Stimulated activated CD8-positive, alpha-beta memory T cell treated with anti-CD3 and anti-CD28 coated beads, Interleukin-7, amount 100 ng/mL, for 4 hours (primary cell): ENCODE measurements at places on chromosomes 3 and 15.

DNA sequence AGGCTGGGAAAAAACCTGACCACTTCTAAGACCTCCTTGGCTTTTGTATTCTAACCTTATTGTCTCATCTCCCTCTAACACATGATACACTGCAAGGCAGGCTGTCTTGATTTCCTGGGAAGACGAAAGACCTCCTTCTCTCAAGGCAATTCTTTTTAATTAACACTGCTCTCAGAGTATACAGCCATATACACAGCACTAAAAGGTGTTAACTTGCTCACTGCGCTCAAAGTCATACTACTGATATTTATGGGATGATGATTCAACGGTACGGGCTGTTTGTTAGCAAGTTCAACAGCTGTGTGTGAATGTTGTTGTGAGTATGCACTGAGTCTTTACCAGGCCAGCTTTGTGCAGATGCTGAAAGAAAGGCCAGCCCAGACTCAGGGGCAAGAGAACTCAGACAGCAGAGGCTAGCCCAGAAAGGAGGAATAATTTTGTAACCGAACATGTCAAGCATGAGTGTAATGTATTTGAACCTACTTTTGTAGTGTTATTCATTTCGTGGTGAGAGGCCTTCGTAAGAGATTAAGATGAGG, 229.9 kb downstream of the IL5RA start:
- no peak for DNase-seq

DNA sequence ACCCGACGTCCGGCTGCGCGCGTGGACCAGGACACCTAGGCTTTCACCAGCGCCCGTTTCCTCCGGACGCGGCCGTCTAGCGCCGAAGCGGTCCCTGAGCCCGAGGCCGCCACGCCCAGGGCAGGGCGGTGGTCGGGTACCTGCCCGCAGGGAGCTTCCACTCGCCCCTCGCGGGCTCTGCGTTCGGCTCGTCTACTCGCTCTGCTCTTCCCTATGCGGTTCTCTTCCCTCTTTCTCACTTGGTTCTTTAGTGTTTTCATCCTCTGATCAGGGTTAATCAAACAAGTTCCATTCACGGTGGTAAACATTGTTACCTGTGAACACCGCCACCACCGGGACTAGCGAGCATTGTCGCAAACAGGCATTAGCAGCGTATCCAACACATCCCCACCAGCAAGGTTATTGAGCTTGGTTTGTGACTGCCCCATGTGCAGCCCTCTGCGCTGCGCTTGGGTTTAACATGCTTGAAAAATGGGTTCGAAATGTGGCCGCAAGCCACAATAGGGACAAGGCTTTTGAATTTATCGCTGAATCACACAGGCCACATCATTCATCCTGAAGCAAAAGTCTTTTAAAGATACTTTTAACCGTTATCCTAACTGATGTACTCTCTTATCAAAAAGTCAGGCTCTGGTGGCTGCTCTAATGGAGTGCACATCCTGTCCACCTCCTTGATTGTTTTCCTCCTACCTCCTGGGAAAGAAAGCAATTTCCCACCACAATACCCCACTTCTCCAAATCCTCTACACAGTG, 843 bp upstream of the CD47 start:
- no peak for DNase-seq

- DNase-seq, result no peak
Measured at GRCh38 chr15:43187544-43188155, 2.4 kb downstream of the CCNDBP1 start.

- DNase-seq, result no peak
Measured at GRCh38 chr3:197234947-197235914, 63.2 kb downstream of the DLG1 start.

DNA sequence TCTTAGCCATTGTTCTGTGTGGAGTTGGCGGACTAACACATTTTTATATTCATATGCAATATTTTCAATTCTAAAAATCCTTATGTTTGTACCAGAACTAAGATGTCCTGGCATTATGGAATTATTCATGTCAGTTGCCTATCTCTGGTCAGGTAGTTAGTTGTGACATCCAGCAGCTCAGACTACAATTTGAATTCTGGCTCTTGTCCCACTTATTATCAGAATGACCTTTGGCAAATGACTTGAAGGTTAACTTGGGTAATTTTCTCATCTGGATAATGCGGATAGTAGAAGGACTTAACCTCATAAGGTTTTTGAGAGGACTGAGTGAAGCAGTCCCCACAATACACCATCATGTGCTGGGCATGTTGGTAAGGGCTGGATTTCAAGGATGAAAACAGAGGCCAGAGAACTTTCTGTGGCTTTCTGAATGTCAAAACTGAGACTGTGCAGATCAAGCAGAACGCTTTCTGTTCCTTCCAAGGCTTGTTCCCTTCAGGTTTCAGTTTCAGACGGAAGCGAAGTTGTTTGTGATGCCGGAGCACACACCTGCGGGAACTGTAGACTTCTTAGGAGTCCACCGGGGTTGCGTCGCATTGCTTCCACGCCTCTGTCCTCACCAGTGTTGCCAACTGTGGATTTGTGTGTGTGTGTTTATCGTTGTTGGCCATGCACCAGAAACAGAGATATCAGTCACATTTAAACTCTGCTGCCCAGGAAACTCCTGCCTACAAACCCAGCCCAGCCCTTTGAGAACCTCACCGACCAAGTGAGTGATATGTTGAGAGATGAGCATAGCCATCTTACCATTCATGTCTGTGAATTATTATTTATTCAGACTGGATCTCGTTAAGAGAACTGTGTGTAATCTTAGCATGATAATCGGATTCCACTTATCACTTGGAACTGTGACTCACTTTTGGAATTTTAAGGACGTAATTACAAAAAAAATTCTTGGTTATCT, 76.0 kb downstream of the PTPRG start:
- no peak for DNase-seq

DNA sequence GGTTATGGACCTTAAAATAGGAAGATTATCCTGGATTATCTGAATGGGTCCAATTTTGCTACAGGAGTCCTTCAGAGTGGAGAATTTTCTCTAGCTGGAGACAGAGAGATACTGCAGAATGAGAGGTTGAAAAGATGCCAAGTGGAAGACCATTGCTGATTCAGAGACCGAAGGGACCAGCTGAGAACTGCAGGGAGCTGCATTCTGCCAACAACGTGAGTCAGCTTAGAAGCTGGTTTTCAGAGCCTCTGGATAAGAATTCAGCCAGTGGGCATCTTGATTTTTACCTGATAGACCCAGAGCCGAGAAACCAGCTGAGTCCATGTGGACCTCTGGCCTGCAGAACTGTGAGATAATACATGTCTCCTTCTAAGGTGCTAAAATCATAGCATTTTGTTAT, 234.0 kb downstream of the NR2F2 start:
- DNase-seq, result no peak
